ENCODE measurements at places on chromosomes 6 and 20.

DNA sequence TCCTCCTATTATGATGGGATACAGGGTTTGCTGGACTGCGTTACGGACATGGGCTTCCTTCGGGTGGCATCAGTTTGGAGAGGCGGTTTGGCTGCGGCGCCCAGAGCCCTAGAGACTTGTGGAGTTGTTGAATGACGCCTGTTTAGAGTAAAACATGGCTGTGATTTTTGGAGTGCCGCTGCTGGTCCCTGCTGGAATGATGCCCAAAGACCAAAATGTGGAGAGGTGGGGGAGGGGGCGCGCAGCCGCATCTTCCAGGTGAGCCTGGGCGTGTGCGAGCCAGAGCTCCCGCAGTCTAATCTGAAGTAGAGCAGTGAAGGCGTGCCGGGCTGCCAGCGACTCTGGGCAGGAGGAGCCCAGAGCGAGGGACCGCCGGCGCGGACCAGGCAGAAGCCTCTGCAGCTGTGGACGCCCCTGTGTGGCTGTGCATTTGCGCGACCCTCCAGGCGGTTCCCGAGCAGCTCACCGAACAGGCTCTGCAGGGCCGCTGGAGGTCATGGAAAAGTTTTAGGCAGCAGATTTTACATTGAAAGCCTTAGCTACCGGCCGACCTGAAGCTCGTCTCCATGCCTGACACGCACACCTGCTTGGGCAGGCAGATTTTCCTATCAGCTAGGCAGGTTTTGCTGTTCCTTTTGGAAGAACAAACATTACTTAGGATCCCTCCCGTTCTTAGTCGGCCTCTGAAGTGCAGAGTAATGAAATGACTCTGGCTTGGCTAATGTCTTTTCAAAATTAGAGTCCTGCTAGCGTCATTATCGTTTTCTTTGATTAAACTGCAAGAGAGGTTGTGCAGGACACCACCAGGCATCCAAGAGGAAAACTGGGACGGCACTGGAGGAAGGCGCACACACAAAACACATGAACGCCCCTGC is 298.2 kb downstream of the PHACTR1 start:
- no peak for DNase-seq

DNA sequence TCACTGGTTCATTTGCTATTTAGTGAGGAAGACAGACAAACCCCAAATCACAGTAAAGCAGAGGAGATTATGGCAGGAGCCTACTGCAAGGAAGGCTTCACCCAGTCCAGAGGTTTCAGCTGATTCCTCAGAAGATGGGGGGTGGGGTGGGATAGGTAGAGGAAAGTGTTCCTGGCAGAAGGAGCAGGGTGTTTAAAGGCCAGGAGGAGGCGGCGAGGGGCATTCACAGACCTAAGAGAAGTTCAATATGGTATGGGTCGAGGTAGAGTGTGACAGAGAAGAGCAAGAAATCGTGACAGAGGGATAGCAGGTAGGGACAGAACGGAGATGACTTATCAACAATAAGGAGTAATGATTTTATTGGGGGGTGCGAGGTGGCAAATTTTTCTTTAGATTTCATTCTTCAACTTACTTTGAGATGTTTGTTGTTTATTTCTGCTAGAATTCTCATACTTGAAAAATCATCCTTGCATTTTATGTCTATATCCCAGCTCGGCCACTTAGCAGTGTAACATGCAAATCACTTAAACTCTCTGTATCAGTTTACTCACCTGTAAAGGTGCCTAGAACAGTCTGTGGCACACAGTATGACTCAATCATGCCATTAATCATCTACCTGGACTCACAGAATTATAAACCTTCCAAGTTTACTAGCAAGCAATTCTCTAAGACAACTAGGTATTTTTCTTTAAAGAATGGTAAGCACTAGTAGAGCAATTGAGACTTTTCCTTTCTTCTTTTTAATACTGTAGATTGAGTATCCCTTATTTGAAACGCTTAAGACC is 176.7 kb downstream of the REV3L start:
- DNase-seq, result no peak

DNA sequence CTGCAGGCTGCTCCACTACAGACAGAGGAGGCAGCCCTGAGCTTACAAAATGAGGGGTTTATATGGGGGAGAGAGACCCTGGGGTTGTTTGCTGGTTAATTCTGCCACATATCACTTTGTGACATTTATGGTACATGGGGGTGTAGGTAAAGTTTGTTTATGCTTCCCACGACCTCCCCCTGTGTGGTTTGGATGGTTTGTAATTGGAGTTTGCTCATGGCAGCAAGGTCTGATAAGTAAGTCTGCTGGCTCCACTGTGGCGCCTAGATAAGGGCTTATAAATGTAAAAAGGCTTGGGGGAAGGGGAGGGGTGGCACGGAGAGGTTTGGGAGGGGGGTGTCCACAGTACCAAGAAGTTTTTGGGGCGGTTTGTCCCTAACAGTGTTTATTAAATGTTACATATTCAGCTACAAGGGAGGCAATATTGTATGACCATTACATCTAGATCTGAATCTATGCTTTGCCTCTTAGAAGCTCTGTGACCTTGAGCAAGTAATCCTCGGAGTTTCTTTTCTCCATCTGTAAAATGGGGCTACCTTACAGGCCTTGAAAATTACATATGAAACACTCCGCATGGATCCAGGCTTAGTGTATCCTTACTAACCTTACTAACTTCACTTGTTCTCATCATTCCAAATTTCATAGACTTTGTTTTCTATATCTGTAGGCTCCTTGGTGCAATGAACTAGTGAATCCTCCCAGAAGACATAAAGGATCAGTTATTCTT is 204.8 kb upstream of the NOX3 start:
- no peak for DNase-seq

GRCh38 chr6:3292431-3293197 is 33.9 kb downstream of the PSMG4 start:
- DNase-seq, result no peak

GRCh38 chr20:61584851-61585250 is 332.8 kb downstream of the CDH4 start:
- no peak for DNase-seq

DNA sequence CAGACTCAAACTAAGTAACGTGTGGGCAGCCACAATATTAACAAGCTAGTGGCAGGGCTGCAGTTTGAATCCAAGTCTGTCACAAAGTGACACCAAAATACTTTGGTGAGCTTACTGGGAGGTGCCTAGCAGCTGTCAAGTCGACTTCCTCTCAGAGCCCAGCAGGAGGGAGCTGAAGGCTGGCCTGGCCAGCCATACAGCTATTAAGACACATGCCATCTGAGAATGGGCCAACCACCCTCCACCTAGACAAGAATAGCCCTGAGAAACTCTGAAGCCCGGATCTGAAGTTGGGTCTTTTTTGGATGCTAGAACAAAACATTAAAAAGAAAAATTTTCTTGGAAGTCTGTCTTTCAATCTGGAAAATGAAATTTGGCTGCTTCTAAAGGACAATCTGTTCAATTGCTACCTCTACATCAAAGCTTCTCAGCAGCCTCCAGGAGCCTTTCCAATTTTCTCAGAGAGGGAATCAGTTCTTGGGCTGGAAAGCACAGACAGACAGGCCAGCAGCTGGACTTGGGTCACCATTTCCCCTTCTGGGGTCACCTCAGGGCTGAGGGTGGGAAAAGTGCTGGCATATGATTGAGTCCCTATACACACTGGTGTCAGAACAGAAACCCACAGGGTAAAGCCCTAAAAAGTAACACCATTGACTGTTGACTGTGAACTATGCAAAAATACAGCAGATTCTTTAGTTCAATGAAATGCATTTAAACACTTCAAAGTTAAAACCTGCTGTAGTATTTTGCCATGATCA is 42.9 kb downstream of the UQCC1 start:
- DNase-seq, result no peak

DNA sequence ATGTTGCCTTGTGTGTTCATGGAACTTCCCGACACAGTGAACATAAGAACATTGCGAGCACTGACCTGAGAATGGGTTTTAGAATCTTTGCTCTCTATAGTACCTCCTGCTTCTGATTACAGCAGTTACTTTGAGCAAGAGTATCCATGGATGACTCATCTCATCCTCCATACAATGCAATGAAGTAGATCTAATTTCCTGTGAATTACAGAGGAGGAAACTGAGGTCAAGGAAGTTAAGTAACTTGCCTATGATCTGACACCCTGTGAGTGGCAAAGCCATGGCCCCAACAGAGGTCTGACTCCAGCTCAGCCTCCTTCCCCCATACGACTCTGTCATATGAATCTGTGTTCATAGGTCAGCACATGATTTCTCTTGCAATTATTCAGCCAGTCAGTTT is 518.1 kb downstream of the TFAP2A start:
- DNase-seq, result no peak
